Stimulated activated CD4-positive, alpha-beta T cell treated with anti-CD3 and anti-CD28 coated beads, Interleukin-4, amount 100 ng/mL, for 1 hour (primary cell): ENCODE measurements at places on chromosomes 11 and 22.

- no peak for DNase-seq
Observed at GRCh38 chr11:4074266-4074665, 20.3 kb upstream of the RRM1 start.

DNA sequence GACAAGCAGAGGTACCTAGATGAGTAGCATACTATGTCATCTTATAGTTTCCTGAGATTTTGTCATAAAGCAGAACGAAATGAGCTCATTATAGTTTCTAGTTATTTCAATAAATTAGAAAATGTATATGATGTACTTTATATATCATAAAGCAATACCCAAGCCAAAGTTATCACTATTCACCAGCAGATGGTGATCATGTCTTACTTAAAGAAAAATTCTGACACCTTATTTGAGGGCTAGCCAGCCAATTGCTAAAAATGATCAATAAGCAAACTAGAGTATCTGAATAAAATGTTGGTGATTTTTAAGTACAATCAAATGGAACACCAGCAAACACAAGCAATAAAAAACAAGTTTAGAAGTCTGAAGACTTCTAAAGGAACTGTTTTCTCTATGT lies 44.1 kb downstream of the RSF1 start:
- DNase-seq = no peak

- no peak for DNase-seq
Observed at GRCh38 chr11:110249766-110250165, 46.6 kb downstream of the RDX start.

- no peak for DNase-seq
Observed at GRCh38 chr11:113907152-113907551, 2.6 kb downstream of the HTR3B start.

GRCh38 chr22:33866511-33866910 lies 53.8 kb downstream of the LARGE1 start:
- no peak for DNase-seq

- DNase-seq = no peak
Observed at GRCh38 chr11:1918436-1919315, 827 bp upstream of the TNNT3 start.

- no peak for DNase-seq
Observed at GRCh38 chr11:75500742-75501141, 25.0 kb downstream of the GDPD5 start.

GRCh38 chr22:34236527-34236926 lies 316.3 kb upstream of the LARGE1 start:
- DNase-seq = no peak

GRCh38 chr11:48062649-48063048 lies 82.3 kb downstream of the PTPRJ start:
- no peak for DNase-seq
